Right lung (tissue), 10 donors: ENCODE measurements at places on chromosomes 1 and 21. TPM values are rescaled to one million over a fixed set of nuclear protein-coding genes. Genes with fewer than 3 reads are reported as not detected.

The PTTG1IP gene
- polyA plus RNA-seq: 212 TPM

The ARPC5 gene
- 159 TPM for polyA plus RNA-seq

The KRTAP13-2 gene
- polyA plus RNA-seq: not detected

The HTR6 gene
- not detected for polyA plus RNA-seq

The C1orf56 gene
- 9.4 TPM for polyA plus RNA-seq
